ENCODE measurements at places on chromosomes 13 and 19. TPM values are rescaled to one million over a fixed set of nuclear protein-coding genes. Genes with fewer than 3 reads are reported as not detected.

GRCh38 chr13:20151016-20151415 is 9.8 kb downstream of the GJA3 start:
- DNase-seq: no peak
- no peak overlapping the region for H3K4me3 ChIP-seq
- no peaks in the 10 kb centered on the region for H3K27me3 ChIP-seq
- H3K4me1 ChIP-seq: peaks cover 10% of the 10 kb centered on the region
- no peak overlapping the region for H3K27ac ChIP-seq

NLRP9 gene
- total RNA-seq: not detected

GRCh38 chr19:45613926-45614725 is 12.1 kb upstream of the GPR4 start:
- no peak for DNase-seq
- H3K4me1 ChIP-seq: peaks cover 4% of the 10 kb centered on the region
- H3K27ac ChIP-seq: no peak overlapping the region
- no peak overlapping the region for H3K4me3 ChIP-seq

URAD gene
- not detected for total RNA-seq

VASP gene
- total RNA-seq: 32.6 TPM

DNA sequence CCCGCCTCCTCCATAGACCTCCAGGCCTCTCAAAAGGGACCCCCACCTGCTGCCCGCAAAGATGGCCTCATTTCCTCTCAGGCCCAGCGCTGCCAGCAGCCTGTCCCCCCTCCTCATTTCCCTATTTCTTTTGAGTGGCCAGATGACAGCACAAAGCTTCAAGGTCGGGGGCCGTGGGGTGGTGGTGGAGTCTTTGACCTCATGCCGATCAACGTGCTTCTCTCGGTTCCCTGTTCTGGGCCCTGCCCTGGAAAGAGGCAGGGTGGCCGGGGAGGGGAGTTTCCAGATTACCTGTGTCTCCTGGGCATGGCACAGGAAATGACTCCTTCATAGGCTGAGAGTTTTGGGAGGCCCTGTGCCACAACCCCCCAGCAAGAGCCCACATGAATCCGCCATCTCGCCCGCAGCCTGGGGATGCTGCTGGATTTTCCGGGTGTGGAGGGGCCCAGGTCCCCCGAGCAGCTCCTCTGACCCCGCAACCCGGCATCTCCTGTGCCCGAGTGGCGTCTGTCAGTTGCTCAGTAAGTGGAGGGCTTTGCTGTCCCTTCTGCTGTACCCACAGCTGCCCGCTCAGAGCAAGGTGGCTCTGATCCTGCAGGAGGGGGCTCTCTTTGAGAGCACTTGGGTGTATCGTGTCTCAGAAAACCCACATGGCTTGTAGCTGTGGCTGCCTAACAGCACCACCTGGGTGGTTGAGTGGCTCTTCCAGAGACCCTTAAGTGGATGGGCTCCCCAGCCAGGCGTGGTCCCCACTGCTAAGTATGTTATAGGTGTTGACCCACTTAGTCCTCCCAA is 139.4 kb downstream of the SIPA1L3 start:
- DNase-seq: no peak
- no peak overlapping the region for H3K4me3 ChIP-seq
- no peaks in the 10 kb centered on the region for H3K27me3 ChIP-seq

MED26 gene
- total RNA-seq: 7.4 TPM

NXNL1 gene
- not detected for total RNA-seq

- H3K27me3 ChIP-seq: peaks cover 14% of the 10 kb centered on the region
- no peak for DNase-seq
- peaks cover 4% of the 10 kb centered on the region for H3K4me1 ChIP-seq
Measured at GRCh38 chr19:38741670-38742069, 2.6 kb downstream of the CAPN12 start.

- no peaks in the 10 kb centered on the region for H3K27me3 ChIP-seq
- no peaks in the 10 kb centered on the region for H3K36me3 ChIP-seq
- H3K27ac ChIP-seq: no peak overlapping the region
- H3K4me1 ChIP-seq: peaks cover 29% of the 10 kb centered on the region
- no peak for DNase-seq
Measured at GRCh38 chr19:4374498-4375163, 25.7 kb downstream of the SH3GL1 start.

DNA sequence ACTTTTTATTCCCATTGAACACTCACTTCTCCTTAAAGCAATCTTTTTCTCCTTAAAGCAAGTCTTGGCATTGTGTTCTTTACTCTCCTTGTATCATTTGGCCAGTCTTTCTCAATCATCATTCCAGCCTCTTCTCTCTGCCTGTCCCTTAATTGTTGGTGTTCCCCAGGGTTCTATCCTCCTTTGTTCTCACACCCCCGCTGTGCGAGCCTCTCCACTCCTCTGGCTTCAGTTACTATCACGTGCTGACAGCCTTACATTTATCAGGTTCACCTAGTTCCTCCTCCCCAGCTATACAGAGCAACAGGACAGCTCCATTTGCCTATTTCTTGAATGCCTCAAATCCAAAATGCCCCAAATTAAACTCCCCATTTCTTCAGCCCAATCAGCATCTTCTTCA is 24.6 kb downstream of the CYSLTR2 start:
- no peak overlapping the region for H3K4me3 ChIP-seq
- H3K4me1 ChIP-seq: no peaks in the 10 kb centered on the region
- no peak overlapping the region for H3K27ac ChIP-seq
- H3K36me3 ChIP-seq: no peaks in the 10 kb centered on the region

DNA sequence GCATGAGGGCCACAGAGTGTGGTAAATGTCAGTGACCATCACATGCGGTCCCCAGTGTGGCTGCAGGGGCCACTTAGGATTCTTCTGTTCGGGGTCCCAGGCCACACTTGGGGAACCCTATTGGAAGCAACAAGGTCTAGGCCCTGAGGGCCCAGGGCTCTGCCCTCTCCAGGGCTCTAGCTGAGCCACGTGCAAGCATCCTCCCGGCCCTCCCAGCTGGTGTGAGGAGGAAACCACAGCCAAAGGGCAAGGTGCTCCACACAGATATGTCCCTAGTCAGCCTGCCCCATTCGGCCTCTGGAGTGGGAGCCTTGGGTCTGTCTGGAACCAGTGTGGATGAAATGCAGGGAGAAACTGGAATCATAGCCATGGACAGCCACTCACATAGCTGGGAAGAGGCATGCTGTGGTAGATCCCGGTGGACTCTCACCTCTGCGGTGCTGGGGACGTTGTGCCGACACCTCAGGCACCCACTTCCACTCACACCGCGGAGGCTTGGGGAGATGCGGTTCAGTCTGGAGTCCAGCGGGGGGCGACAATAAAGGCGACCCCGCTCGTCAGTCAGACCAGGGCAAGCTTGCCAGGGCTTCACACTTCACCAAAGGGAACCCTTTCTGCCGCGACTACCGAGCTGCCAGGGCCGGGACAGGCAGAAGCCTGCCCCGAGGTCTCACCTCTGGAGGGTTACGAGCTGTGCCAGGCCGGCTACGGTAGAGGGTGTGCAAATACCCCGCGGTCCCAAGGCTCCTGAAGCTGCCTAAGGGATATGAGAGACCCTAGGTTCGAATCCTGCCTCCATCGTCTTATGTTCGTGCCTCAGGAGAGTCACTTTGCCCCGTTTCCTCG is 4.3 kb upstream of the ZNF497 start:
- no peaks in the 10 kb centered on the region for H3K36me3 ChIP-seq
- H3K27me3 ChIP-seq: no peaks in the 10 kb centered on the region
- H3K4me3 ChIP-seq: no peak overlapping the region
- no peak overlapping the region for H3K27ac ChIP-seq

PLVAP gene
- 0.37 TPM for total RNA-seq

DNA sequence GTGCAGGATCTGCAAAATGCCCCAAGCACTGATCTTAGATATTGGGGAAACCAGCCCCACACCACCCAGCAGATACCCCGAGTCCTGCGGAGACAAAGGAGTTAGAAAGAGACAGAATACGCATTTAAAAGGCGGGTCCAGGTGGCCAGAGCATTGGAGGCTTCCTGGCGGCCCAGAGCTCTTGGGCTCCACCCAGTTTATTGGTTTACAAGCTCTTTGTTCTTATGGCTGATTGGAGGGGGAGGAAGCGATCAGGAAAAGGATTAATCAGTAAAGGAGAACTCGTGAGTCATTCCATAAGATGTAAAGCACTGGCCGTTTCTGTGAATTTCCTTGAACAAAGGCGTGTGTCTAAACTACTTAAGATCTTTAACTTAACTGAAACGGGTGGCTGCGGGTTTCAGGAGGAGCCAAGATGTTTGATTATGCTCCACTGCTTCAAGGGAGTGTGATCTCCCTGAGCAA is 926 bp downstream of the ZNF587 start:
- no peaks in the 10 kb centered on the region for H3K36me3 ChIP-seq
- peak overlapping the region; percentile 67 for H3K4me3 ChIP-seq
- no peaks in the 10 kb centered on the region for H3K27me3 ChIP-seq
- peak overlapping the region; percentile 22 for H3K27ac ChIP-seq
- peak; percentile 56 for DNase-seq
- peaks cover 6% of the 10 kb centered on the region for H3K4me1 ChIP-seq

ARID3A gene
- 68.7 TPM for total RNA-seq

DNA sequence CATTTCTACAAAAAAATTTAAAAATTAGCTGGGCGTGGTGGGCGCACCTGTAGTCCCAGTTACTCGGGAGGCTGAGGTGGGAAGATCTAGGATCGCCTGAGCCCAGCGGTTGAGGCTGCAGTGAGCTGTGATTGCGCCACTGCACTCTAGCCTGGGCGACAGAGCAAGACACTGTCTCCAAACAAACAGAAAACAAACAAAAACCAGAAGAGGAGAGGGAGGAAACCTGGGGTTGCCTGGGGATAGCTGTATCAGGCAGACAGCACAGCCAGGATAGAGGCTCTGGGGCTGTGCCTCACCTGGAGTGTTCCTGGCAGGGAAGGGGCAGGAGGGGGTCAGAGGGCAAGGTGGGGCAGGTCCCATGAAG is 2.6 kb upstream of the POLR2E start:
- H3K27me3 ChIP-seq: no peaks in the 10 kb centered on the region
- no peak overlapping the region for H3K27ac ChIP-seq
- H3K4me3 ChIP-seq: no peak overlapping the region
- H3K36me3 ChIP-seq: no peaks in the 10 kb centered on the region
- H3K4me1 ChIP-seq: peaks cover 4% of the 10 kb centered on the region

DNA sequence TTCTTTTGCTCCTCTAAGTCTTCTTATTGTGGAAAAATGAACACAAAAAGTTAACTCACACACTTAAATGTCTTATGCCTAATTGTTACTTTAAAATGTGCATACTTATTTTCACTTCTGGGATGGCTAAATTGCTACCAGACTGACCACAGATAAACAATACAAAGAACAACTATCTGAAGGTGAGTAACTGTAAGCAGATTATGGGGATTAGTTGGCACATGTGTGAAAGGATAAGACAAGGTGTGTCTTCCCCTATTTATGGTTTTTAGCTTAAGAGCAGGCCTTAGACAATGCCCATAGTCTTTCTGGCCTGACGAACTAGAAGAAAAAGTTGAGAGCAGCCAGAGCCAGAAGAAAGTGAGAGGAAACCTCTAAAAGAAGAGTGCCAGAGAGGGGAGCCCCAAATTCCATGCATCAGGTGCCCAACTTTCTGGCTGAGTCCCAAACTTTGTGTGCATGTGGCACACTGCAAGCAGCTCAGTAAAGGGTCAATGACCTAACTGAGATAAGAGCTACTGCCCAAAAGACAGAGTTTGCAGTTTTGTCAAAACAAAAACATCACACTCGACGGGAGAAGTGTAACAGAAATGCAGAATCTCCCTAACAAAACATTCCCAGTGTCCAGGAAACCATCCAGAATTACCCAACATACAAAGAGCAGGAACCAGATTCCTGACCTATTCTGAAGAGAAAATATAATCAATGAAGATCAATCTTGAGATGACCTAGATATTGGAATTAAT is 375.4 kb downstream of the KCNRG start:
- H3K27ac ChIP-seq: no peak overlapping the region
- H3K27me3 ChIP-seq: no peaks in the 10 kb centered on the region
- DNase-seq: no peak
- H3K4me3 ChIP-seq: no peak overlapping the region
- no peaks in the 10 kb centered on the region for H3K36me3 ChIP-seq
- H3K4me1 ChIP-seq: peaks cover 47% of the 10 kb centered on the region

All from neural progenitor cell (in vitro differentiated cells).